ENCODE measurements at places on chromosomes 13 and 19.

GRCh38 chr13:64640002-64640401, 2590.1 kb downstream of the PCDH9 start:
- H3K4me3 ChIP-seq = no peak overlapping the region
- H3K27me3 ChIP-seq = no peaks in the 10 kb centered on the region
- no peaks in the 10 kb centered on the region for H3K36me3 ChIP-seq
- no peak overlapping the region for H3K27ac ChIP-seq

GRCh38 chr13:48299591-48299990, 4.0 kb upstream of the RB1 start:
- H3K36me3 ChIP-seq = peaks cover 8% of the 10 kb centered on the region
- H3K4me3 ChIP-seq = no peak overlapping the region
- no peak for DNase-seq
- no peaks in the 10 kb centered on the region for H3K27me3 ChIP-seq
- H3K4me1 ChIP-seq = peaks cover 23% of the 10 kb centered on the region

DNA sequence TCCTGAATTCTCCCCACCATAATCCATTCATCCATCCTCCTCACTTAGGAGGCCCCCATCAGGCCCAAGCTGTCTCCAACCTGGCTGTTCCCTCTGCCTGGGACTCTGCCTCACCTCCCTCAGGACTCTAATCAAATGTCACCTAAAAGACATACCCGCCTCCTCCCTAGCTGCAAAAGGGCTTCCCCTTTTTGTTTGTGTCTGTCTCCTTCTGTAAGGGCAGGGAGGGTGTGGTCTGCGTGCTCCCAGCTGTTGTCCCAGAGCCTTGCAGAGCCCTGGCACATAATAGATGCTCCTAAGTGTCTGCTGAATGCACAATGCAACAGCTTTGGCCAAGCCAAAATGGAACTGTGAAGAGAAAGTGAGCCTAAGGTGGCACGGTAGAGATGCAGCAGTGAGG, 4.4 kb downstream of the TRIR start:
- no peaks in the 10 kb centered on the region for H3K27me3 ChIP-seq
- no peak overlapping the region for H3K27ac ChIP-seq
- H3K4me1 ChIP-seq = peaks cover 31% of the 10 kb centered on the region
- H3K36me3 ChIP-seq = peaks cover 41% of the 10 kb centered on the region
- no peak overlapping the region for H3K4me3 ChIP-seq

DNA sequence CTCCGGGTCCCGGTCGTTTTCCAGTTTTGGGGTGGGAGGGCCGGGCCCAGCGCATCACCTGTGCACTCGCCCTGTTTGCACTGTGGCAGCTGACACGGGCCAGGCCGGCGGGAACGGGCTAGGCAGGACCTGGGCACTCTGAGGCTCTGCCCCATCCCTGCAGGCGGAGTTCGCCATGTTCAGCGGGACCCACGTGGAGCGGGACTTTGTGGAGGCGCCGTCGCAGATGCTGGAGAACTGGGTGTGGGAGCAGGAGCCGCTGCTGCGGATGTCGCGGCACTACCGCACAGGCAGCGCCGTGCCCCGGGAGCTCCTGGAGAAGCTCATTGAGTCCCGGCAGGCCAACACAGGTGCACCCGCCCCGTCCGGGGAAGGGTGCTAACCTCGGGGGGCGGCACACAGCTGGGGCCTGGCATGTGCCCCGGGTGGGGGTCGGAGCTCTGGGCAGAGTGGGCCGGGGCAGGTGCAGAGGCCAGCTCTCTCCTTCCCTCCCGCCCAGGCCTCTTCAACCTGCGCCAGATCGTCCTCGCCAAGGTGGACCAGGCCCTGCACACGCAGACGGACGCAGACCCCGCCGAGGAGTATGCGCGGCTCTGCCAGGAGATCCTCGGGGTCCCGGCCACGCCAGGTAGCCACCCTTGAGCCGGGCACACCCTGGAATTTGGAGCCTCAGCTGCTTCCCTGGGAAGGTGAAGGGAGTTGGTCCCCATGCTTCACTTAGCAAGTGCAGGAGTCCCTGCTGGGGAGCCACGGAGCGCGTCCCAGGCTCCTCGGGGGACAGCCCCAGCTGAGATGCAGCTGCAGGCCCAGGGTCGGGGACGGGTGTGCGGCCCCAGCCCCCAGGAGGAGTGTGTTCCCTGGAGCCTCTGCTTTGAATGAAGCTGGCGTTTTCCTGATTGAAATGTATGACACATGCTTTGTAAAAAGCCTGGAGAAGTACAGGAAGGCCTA, 9.3 kb upstream of the ZNF554 start:
- H3K4me3 ChIP-seq = no peak overlapping the region
- no peak overlapping the region for H3K27ac ChIP-seq
- DNase-seq = no peak
- H3K36me3 ChIP-seq = peaks cover 12% of the 10 kb centered on the region

GRCh38 chr19:41402010-41402409, 4.4 kb downstream of the BCKDHA start:
- H3K4me3 ChIP-seq = no peak overlapping the region
- H3K4me1 ChIP-seq = peaks cover 23% of the 10 kb centered on the region
- no peaks in the 10 kb centered on the region for H3K36me3 ChIP-seq
- DNase-seq = no peak

- H3K4me1 ChIP-seq = peaks cover 3% of the 10 kb centered on the region
- no peak for DNase-seq
- H3K27me3 ChIP-seq = peaks cover 2% of the 10 kb centered on the region
- no peak overlapping the region for H3K4me3 ChIP-seq
- H3K27ac ChIP-seq = no peak overlapping the region
These were observed 11.6 kb upstream of the ARL11 start for GRCh38 chr13:49616676-49617065.

GRCh38 chr13:47000165-47000564, 103.3 kb upstream of the HTR2A start:
- no peak overlapping the region for H3K27ac ChIP-seq
- peaks cover 2% of the 10 kb centered on the region for H3K27me3 ChIP-seq
- no peak overlapping the region for H3K4me3 ChIP-seq
- no peak for DNase-seq

DNA sequence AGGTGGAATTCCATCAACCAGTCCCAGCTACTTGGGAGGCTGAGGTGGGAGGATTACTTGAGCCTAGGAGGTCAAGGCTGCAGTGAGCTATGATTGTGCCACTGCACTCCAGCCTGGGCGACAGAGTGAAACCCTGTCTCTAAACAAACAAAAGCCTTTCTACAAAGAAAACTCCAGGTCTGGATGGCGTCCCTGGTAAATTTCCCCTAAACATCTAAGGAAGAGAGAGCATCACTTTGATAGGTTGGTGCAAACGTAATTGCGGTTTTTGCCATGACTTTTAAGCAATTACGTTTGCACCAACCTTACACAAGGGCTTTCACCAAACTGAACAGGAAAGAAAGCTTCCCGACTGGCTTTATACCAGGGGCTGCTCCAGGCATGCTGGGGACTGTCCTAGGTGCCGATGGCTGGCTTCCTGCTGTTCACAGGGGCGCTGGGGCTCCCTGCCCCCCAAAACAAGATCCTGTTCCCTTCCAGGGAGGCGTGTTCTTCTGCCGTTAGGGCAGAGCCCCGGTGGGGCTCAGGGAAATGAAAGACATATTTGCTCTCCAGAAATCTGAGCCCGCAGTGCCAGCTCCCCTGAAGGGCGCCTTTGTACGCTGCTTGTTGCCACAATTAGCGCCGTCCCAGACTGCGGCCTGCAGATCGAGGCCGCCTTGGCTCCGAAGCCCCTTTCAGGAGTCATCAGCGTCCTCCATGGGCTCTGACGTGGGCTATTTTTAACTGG, 38.7 kb upstream of the KLF2 start:
- H3K36me3 ChIP-seq = no peaks in the 10 kb centered on the region
- no peak overlapping the region for H3K27ac ChIP-seq
- peaks cover 22% of the 10 kb centered on the region for H3K4me1 ChIP-seq
- peaks cover 51% of the 10 kb centered on the region for H3K27me3 ChIP-seq

DNA sequence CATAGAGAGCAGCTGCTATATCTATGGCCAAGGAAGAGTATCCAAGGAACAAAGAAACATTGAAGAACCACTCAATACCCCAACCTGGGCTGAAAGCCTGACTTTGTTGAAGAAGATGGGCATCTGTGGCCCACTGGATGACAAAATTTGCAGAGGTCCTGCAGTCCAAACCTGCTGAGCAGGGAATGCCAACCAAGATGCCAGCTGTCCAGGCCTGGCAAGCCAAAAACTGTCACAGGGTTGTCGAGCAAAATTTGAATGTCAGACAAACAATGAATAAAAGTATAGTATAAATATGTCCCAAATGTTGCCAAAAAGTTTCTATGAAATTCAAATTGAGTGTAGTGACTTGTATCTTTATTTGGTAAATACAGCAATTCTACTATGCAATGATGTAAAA, 1040.2 kb downstream of the PCDH9 start:
- H3K27me3 ChIP-seq = no peaks in the 10 kb centered on the region
- H3K27ac ChIP-seq = no peak overlapping the region
- H3K4me1 ChIP-seq = no peaks in the 10 kb centered on the region
- no peak for DNase-seq
- H3K36me3 ChIP-seq = no peaks in the 10 kb centered on the region
